Stimulated activated CD8-positive, alpha-beta memory T cell treated with anti-CD3 and anti-CD28 coated beads, Interleukin-4, amount 100 ng/mL, for 48 hours (primary cell): ENCODE measurements at places on chromosomes 12 and 14.

DNA sequence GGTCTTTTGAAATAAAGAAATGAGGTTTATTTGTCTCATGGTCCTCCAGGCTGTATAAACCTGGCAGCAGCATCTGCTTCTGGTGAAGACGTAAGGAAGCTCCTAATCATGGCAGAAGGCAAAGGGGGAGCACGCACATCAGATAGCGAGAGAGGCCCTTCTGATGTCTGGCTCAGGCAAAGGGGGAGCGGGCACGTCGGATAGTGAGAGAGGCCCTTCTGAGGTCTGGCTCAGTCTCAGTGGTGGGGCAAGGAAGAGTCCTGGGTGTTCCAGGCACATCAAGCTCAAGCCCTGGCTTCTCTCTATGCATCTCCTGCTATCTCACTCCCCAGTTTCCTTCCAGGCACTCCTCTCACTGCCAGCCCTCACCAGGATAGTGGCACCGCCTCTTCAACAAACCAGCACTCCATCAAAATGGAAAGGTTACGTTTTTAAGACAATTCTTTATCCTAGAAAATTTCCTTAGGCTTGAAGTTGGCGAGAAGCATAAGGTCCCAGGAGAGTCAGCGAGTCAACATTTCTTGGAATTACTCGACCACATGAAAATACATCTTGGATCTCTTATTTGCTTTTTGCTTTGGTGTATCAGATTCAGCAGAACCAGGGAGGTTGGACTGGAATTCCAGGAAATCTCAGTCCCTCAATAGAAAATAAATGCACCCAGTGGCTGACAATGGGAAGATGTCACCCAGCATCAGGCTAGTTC lies 189.6 kb upstream of the TMEM132C start:
- no peak for DNase-seq

- DNase-seq: peak; percentile 51
Measured at GRCh38 chr12:108305520-108305919, 33.6 kb downstream of the CMKLR1 start.

DNA sequence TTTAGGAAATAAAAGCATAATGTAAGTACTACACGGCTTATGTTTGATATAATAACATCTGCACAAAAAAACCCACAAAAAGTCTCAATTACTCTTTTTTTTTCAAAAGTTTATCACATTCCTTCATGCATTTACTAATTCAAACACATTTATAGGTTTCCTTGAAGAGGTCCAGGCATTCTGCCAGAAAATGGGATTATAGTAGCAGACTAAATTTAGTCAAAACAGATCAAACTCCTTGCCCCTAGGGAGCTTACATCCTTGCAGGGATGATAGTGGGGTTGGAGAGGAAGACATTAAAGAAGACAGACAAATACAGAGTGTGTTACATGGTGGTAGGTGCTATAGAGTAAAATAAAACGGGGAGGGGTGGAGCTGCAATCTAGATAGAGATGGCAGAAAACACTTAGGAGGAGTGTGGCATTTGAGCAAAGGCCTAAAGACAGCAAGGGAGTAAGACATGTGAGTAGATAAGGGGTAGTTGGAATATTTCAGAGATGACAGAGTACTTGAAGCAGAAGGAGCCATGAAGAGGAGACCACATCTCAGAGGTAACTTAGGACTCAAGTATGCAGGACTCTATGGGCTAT lies 266.9 kb downstream of the PPFIA2 start:
- DNase-seq: no peak

DNA sequence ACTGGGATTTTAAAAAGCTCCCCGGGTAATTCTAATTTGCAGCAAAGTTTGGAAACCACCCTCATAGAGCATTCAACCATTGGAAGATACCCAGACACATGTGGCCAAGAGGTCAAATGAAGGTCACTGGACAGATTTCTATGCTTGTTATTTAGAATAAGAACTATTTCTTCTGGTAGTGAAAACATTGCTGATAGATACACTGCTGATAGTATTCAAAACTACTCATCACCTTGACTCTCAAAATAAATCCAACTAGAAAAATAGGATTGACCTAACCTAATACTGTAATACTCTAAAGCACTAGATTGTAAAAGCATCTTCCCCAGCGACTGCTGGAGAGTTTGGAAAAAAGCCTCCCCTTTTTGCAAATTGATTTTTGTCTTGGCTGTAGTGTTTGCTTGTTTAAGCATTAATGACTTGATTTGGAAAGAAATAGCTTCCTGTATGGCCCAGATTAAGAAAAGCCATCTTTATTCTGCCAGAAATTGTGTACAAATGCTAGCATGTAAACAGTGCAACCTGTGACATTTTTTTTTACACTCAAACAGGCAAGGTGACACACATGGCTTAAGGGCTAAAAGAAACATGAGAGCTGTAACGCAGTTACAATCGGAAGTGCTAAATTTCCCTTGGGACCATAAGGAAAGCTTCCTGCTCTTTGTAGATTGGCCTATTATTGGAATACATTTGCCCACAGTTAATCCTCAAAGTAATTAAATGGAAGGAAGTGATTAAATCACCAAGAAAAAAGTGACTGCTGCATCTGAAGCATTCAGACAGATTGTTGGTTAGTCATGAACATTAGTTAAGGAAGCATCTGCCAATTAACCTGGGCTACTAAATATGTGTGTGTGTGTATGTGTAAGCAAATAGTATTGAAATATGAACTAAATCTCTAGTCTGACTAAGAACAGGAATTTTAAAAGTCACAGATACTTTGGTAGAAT lies 356.5 kb upstream of the ATP2B1 start:
- DNase-seq: no peak

GRCh38 chr12:121791671-121792551 lies 1.6 kb downstream of the RHOF start:
- DNase-seq: peak; percentile 58

DNA sequence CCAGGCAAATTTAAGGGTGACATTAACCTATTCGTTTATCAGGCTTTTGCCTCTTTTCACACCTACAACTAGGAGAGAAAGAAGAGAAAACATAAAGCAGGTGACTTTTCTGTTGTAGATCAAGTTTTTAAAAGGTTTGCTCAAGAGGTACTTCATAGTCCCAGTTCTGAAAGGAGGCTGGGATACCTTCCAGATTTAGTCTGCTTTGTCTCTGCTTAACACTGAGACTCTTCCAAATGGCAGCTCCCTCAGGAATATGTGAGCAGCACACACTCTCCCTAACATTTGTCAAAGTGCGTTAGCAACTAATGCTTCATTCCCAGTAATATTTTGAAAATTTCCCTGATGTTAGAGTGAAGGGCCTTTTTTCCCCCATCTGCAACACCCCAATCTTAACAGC lies 133.7 kb upstream of the RASSF8 start:
- DNase-seq: no peak

- DNase-seq: peak; percentile 57
Measured at GRCh38 chr14:81990312-81990761, 456.7 kb upstream of the SEL1L start.

DNA sequence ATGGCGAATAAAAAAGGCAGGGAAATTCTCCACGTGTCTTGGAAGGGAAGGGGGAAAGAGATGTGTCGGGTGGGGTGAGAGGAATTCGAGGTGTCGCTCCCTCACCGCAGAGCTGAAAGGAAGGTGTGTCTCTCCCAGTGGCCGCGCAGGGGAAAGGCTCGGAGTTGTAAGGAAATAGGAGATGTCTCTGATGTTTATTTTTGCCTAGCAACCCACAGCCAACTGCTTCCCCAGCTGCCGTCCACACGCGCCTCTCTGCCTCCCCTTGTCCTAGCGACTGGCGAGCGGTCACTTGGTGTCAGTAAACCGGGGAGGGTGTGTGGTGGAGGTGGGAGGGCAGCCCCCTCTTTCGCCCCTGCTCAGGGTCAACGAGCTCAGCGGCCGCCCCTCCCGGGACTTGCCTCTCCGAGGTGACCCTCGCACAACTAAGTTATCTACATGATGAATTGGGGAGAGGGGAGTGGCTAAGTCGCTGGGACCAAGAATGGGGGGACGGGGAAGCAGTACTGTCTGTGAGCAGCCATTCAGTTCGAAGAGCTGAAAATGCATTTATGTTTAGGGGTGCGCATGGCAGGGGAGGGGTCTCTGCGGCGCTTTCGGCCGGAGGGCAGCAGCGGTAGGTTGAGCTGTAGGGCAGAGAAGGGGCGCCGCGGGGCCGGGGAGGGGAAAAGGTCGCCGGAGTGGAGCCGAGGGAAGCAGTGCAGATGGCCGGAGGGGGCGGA lies 585 bp upstream of the DYRK2 start:
- DNase-seq: peak; percentile 44

GRCh38 chr14:94113490-94113889 lies 3.0 kb downstream of the IFI27 start:
- no peak for DNase-seq

DNA sequence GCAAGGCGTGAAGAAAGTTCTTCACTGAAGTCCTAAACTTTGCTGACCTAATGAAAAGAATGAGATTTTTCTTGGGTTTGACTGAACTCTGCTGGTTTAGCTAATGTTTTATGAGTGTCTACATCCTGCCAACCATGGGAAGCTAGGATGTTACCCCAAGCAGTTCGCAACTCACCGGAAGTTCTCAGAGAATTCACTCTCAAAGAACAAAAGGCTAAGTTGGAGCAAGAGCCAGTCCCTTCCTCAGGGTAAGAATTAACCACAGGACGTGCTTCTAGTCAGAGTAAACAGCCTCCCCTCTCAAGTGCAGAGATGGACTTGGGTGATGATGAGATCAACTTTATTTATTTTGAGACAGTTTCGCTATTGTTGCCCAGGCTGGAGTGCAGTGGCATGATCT lies 37.3 kb downstream of the TCHP start:
- no peak for DNase-seq

- peak; percentile 97 for DNase-seq
Measured at GRCh38 chr12:49110464-49111155, at the start of gene LMBR1L. TSS of gene LMBR1L (minus strand) at chr12:49110847. CDS start at chr12:49110555, 292 bp downstream.

DNA sequence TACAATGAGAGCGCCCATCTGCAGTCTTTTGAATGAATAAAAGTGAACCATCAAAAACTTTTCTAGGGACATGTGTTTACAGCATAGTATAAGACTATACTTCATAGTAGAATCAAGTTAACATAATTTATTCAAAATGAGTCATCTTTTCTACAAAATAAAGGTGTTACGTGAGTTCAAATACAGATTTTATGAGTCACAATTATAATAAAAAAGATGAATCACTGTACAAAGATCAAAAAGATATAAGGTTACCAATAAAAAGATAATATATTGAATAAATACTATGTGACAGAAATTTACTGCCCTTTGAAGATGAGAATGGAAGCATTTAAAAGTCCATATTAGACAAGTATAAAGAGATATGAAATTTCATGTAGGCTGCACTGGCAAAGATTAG lies 2.8 kb downstream of the MBIP start:
- no peak for DNase-seq

- no peak for DNase-seq
Measured at GRCh38 chr12:118494776-118495175, 118.4 kb downstream of the SUDS3 start.

GRCh38 chr12:25458047-25458552 lies 95.0 kb downstream of the LMNTD1 start:
- DNase-seq: no peak

DNA sequence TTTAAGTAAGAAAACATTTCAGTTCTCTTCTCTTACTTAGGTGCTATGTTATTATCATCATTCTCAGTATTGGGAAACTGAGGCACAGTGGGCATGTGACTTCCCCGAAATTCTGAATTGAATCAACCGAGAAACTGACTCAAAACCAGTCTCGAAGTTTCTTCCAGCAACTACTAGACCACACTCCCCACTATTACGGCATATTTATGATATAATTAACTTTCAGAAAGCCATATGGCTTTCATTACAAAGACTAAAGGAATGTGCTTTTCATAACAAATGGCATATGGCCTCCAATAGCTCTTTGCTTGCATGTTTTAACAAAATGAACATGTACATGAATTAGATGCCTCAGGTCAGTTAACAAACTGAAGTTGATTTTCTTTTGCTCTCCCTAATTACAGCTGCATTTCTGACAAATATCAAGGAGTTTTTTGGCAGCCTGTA lies 182.9 kb upstream of the SLC38A2 start:
- DNase-seq: no peak

GRCh38 chr12:53747095-53747494 lies 4.7 kb downstream of the CISTR start:
- no peak for DNase-seq

DNA sequence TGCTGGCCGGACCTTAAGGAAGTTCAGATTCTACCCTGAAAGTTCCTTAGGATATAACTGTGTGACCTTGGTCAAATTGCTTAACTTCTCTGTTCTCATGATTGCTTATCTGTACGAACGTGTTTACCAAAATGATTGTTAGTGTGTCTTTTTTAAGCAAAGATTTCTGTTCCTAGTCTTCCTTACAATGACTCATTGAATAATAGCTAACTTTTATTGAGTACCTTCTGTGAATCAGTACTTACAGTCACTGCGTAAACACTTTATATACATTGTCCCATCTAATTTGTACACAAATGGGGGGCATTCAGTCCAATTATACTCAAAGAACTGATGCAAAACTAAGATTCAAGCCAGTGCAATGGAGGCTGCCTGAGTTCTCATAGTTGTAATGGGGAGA lies 4.2 kb upstream of the TMEM30B start:
- no peak for DNase-seq

GRCh38 chr12:65886996-65887395 lies 62.7 kb downstream of the HMGA2 start:
- no peak for DNase-seq

- DNase-seq: no peak
Measured at GRCh38 chr14:78593949-78594348, 423.8 kb downstream of the NRXN3 start.

- DNase-seq: no peak
Measured at GRCh38 chr14:94805680-94806288, 35.9 kb upstream of the GSC start.

GRCh38 chr14:32244404-32244803 lies 41.3 kb upstream of the RNU6-8 start:
- DNase-seq: no peak

- DNase-seq: peak; percentile 75
Measured at GRCh38 chr12:109264095-109264942, 44.8 kb downstream of the FOXN4 start.

GRCh38 chr14:103243764-103244737 lies 90.0 kb upstream of the EIF5 start:
- no peak for DNase-seq

- no peak for DNase-seq
Measured at GRCh38 chr14:92308716-92309115, 14.2 kb upstream of the SLC24A4 start.

DNA sequence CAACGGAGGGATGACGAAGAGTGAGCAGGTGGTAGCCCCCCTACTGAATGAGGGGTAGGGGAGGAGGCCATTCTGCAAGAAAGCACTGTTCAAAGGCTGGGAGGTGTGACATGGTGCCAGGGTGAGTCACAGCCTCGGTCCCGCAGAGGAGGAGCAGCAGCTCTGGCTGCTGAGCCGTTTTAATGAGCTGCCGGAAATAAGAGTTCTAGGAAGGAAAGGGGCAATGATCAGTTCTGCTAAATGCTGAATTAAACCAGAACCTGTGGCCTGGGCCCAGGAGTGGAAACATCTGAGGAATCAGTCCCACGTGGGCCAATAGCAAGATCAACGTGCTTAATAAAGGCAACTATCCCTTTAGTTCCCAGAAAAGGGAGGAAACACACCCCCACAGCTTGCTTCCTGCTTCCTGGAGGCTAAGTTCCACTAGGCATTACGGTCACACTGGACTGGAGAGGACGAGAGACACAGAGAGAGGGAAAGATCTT lies 3.6 kb downstream of the ABCD4 start:
- peak; percentile 35 for DNase-seq

GRCh38 chr12:115147916-115148315 lies 463.9 kb upstream of the TBX3 start:
- DNase-seq: no peak
